ENCODE measurements at places on chromosomes 6 and 20. TPM values are rescaled to one million over a fixed set of nuclear protein-coding genes. Genes with fewer than 3 reads are reported as not detected.

DNA sequence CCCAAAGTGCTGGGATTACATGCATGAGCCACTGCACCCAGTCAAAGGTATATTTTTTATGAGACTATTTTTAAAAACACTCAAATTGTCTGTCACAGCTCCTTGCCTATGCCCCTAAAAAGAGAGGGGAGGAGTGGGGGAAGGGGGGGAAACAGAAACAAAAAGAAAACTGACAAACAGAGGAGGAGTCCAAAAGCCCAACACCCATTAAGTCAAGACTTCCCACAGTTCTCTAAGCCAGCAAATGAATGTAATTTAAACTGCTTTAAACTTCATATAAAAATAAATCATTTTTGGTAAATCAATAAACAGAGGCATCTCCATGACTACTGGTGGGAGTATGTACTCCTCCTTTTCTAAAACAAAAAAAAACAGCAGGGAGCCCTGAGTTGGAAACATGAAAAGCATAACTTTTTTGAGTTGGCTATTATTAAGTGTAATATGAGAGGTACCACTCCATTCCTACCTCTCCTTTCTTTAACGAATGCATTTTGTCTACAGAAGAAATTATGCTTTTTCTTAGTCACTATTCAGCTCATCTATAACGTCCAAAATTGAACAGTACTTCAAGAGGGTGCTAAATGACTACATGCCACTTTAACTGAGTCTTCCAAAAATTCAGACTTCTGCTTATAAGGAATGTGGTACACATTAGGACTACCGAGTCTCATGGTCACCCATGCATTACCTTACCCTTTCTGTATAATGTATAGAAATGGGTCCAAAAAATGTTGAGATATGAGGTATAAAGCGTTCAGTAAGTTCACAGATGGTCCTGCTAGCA lies 119.0 kb upstream of the PRSS16 start:
- H3K4me3 ChIP-seq = no peak overlapping the region
- no peaks in the 10 kb centered on the region for H3K36me3 ChIP-seq
- H3K27me3 ChIP-seq = no peaks in the 10 kb centered on the region

DNA sequence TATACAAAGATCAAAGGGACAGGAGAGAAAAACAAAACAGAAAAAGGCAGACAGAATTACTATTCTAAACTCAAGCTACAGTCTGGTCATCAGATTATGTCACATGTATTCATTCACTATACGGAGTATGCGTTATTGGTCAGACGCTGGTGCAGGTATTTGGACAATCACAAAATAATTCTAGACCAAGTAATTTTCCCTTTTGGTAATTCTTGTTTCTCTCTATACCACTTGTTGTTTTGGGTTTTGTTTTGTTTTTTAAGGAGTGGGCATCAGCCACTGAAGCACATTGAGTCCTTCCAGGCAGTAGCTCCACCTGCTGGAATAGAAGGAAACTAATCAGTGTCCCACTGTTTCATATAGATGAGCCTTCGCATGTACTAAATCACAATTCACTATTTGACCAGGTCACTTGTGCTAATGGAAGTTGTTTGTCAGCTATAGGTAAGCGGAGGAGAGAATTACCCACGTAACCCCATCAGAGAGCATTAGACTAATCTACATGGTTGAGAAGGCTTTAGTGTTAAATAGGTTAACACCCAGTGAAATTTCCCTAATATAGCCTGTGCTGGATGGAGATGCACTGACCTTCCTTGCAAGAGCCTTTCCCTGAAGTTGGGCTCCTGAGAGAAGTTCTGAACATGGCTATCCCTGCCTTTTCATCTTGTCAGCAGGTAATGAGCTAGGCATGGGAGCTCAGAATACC lies 77.9 kb downstream of the TNFAIP3 start:
- H3K4me3 ChIP-seq = no peak overlapping the region
- H3K27me3 ChIP-seq = no peaks in the 10 kb centered on the region
- H3K4me1 ChIP-seq = no peaks in the 10 kb centered on the region
- H3K36me3 ChIP-seq = no peaks in the 10 kb centered on the region
- H3K27ac ChIP-seq = no peak overlapping the region

DNA sequence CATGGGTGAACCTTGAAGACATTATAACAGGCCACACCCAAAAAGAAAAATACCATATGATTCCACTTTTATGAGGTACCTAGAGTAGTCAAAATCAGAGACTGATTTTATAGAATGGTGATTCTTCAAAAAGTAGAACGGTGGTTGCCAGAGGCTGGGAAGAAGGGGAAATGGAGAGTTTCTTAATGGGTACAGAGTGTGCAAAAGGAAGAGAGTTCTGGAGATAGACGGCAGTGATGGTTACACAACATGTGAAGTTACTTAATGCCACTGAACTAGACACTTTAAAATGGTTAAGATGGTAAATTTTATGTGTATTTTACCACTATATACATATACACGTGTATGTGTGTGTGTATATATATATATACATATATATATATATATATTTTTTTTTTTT lies 80.8 kb downstream of the PRND start:
- no peaks in the 10 kb centered on the region for H3K4me1 ChIP-seq
- no peaks in the 10 kb centered on the region for H3K36me3 ChIP-seq
- no peak overlapping the region for H3K27ac ChIP-seq
- no peak for DNase-seq
- no peaks in the 10 kb centered on the region for H3K27me3 ChIP-seq

DNA sequence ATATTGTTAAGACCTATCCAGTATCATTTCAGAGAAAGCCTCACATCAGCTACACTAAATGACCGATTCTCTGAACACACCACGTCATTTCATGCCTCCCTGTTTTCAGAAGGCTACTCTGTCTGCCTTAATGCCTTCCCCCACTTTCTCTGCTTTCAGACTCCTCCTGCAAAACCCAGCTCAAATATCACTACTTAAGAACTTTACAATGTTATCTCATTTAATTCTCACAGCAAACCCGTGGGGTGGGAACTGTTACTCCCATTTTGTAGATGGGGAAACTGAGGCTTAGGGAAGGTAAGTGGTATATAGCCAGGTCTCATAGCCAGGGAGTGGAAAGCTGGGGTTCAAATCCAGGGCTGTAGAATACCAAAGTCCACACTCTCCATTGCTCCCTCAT lies 2.8 kb downstream of the CYP24A1 start:
- H3K4me1 ChIP-seq = peaks cover 4% of the 10 kb centered on the region
- no peak overlapping the region for H3K27ac ChIP-seq
- no peak for DNase-seq
- H3K4me3 ChIP-seq = no peak overlapping the region
- H3K27me3 ChIP-seq = peaks cover 33% of the 10 kb centered on the region
- no peaks in the 10 kb centered on the region for H3K36me3 ChIP-seq

- H3K4me1 ChIP-seq = no peaks in the 10 kb centered on the region
- no peaks in the 10 kb centered on the region for H3K36me3 ChIP-seq
- DNase-seq = no peak
- no peak overlapping the region for H3K27ac ChIP-seq
- no peak overlapping the region for H3K4me3 ChIP-seq
Observed at GRCh38 chr6:70157086-70157485, 145.8 kb downstream of the COL9A1 start.

The DEFB132 gene
- total RNA-seq = 2.2 TPM
